ENCODE measurements at places on chromosomes 11 and 22. TPM values are rescaled to one million over a fixed set of nuclear protein-coding genes. Genes with fewer than 3 reads are reported as not detected.

The TP53I11 gene
- total RNA-seq, result 149 TPM

DNA sequence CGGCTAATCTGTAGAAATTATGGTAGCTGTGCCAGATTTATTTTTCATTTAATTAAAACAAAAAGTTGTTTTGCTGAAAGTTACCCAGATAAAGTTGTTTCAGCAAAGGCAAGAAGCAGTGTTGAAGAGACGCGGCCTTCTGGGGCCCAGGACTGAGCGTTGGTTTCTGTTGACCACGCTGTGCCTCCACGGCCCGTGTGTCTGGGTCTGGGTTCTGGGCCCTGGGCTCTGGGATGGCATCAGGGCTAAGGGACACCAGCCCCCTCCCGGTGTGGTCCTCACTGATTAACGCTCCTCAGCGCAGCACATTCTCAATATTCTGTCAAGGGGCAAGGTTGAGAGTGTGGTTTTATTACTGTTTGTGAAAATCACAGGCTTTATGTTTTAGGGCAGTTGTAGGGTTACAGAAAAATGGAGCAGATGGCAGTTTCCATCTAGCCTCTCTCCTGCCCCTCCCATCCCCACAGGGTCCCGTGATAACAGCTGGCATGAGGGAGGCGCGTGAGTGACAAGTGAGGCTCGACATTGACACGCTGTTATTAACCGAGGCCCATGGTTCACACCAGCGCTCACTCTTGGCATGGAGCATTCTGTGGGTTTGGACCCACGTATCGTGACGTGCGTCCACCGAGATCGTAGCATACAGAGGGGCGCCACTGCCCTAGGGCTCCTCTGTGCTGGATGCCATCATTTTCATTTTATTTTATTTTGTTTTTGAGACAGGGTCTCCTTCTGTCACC is 1231.4 kb downstream of the BRD1 start:
- DNase-seq, result no peak

DNA sequence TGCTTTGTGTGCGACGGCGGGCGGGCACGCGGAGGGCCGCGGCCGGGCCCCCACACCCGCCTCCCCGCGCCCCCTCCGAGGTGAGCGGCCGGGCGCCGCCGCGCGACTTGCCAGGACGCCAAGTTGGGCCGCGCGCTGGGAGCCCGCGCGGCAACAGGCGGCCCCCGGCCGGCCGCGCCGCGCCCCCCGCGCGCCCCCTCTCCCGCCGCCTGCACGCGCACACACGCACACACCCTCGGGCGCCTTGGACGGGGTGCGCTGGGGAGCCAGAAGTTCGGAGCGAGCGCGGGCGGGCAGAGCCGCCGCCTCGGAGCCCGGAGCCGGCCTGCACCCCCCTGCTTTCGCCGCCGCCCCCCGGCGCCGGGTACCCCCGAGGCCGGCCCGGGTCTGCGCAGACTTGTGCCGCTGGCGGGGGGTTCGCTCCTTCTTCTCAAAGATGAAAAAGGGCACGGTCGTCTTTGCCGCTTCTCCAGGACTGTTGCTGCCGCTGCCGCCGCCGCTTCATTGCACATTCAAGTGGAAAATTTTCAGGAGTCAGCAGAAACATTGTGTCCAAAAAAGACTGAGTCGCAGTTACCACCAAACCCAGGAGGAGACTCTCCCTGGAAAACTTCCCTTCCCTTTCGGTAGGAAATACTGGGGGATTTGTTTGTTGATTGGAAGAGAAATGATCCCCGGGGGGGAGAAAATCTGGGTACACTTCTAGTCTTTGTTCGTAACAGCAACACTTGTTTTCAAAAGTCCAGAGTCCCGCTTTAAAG is 895 bp downstream of the TEAD1 start:
- peak; percentile 28 for DNase-seq

DNA sequence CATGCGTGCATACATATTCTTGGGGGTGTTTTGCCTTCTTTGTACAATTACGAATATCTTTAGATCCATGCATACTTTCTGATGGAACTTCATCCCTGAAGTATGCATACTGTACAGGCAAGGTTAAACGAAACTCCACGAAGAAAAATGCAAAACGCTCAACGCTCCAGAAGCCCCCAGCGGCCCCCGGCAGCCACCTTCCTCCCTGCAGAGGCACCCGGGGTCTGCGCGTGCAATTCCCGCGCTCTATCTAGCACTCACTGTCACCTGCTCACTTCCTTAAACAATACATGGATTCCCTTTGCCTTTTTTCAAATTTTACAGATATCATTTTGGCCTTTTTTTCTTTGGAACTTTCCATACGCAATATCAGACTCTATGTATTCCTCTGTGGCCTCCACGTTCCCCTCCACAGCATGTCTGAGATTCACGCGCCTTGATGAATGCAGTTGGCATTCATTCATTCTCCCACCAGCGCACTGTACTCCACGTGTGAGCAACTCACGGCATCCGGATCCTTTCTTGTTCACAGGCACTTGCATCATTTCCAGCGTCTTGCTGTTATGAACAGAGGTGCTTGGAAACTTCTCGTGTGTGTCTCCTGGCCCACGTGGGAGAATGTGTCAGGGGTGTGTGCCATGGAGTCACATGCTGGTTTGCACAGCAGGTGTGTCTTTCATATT is 214.3 kb downstream of the CTTN start:
- DNase-seq, result no peak

DNA sequence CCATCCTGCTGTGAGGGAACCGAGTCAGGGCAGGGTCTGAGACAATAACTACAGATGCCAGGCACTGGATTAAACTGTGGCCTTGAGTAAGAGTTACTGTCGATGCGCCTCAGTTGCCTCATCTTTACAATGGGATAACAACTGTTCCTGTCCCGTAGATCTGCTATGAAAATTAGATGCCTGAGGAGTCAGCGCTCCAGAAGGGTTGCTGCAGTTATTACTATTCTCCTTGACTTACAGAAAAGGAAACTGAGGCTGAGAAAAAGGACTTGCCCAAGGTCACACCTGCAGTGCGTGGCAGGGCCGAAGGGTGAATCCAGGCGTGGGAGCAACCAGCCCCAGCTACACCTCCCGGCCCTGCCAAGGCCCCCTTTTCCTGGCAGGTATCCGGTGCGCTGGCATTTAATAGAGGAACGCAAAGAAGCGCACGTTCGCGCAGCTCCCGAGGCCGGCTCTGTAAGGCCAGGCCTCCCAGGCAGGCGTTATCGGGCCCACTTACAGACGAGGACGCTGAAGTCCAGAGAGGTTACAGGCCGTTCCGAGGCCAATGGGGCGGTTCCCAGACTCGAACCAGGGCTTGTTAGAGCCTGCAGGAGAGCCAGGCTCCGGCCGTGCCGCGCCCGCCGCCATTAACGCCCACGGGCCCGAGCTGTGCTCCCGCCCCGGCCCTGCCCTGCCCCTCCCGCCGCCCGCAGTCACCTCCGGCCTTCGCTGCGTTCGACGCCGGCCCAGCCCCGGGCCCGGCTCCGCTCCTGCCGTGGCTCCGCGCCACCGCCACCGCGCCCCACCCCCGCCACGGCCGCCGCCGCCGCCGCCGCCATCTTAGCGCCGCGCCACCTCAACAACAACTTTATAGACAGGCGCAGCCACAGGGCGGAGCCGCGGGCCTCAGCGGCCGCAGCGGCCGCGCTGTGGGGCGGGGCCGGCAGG is at the start of gene C11orf68:
Gene C11orf68, minus strand, starts transcription at position 852 of the 930 bp plus-strand sequence. Its CDS starts 31 bp downstream, at position 821.
- no peak for DNase-seq

The ZNF70 gene
- 8.0 TPM for total RNA-seq

DNA sequence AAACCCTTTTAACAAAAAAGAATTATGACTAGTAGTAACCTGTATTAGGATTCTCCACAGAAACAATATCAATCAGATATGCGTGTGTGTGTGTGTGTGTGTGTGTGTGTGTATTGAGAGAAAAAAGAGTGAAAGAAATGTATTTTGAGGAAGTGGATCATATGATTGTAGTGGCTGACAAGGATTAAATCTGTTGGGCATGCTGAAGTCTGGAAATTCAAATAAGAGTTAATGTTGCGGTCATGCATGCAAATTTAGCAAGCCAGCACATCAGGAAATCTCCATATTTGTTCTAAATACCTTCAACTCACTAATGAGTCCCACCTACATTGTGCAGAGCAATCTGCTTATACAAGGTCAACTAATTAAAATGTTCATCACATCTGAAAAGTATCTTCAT is 46.8 kb upstream of the IGLL5 start:
- DNase-seq, result no peak

DNA sequence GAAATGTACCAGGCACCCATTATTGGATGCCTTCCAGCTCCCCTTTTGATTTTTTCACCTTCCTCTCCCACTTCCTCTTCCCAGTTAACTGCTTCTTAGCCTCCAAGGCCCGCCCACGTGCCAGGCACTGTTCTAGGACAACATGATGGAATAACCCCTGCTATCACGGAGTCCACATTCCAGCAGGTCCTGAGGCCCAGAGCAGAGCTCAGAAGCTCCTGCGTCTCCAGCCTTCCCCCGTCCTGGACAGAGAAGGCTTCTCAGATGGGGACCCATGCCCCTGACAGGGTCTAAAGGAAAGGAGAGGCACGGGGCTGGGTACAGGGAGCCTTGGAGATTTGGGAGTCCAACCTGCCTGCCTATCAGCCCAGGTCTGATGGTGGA is 29.1 kb downstream of the TRIM29 start:
- no peak for DNase-seq

The WT1 gene
- total RNA-seq, result not detected

GRCh38 chr11:130890039-130890745 is 26.1 kb downstream of the SNX19 start:
- no peak for DNase-seq

The C11orf42 gene
- not detected for total RNA-seq

DNA sequence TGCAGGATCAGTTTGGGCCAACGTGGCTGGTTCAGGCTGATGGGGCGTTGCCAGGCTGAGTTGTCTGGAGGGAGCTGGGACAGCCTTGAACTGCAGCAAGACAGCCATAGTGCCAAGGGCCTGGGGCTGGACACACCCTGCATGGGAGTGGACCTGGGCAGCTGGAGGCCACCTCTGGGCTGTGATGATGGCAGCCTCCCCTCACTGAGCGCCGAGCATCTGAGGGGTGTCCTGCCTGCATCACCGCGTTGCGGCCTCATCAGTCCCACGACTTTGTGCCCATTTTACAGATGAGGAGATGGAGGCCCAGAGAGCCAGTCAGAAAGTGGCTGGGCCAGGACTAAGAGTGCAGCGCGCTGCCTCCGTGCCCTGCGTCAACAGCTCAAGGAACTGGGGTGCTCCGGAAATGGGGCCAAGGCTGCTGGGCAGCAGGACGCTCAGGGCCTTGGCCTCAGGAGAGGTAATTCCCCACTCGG is 590 bp upstream of the TSPO start:
- DNase-seq, result no peak

- peak; percentile 16 for DNase-seq
Measured at GRCh38 chr11:19242179-19242932, 1.6 kb upstream of the E2F8 start.

The TSPAN32 gene
- 0.23 TPM for total RNA-seq

DNA sequence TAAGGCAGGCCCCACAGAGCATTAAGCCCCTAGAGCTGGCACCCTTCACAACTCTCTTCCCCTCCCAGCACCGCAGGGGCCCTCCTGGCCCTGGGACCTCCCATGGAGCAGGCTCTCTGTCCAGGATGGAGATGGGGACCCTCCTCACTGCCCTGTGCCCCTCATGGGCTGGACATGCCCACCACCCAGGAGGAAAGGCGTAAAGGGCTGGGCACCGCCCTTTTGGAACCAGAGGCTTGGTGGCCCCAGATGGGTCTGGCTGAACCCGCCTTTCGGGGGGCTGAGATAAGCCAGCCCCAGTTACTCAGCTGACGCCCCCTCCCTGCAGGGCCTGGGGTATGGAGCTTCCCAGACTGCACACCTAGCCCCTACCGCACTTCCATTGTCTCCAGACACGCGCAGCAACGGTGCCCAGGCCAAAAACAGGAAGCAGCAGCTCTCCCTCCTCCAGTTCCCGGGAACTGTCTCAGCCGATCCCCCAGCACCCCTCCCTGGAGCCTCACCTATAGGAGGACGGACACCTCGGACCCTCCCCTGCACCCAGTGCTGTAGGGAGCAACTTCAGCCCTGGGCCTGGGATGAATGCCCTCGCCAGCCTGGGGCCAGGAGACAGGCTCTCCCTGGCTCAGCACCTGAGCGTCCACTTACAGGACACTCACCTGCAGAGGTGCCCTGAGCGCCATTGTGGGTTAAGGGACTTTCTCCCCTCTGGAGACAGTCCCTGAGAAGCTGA is 1.6 kb upstream of the SUSD2 start:
- no peak for DNase-seq

DNA sequence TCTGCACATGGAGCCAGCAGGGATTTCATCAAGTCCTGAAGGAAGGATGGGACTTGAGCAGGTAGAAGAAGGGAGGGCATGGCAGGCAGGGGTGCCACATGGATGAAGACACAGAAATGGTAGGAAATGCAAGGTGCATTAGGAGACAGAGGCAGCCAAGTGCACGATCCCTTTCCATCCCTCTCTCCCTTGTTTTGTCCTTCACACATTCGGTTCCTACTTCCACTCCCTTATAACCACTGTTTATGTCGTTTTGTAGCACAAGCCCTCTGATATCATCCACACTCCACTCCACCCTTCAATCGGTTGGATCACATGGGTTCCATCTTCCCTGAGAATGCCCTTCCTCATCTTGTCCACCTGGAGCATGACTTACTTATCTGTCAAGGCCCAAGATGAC is 35.2 kb downstream of the IFT27 start:
- no peak for DNase-seq

DNA sequence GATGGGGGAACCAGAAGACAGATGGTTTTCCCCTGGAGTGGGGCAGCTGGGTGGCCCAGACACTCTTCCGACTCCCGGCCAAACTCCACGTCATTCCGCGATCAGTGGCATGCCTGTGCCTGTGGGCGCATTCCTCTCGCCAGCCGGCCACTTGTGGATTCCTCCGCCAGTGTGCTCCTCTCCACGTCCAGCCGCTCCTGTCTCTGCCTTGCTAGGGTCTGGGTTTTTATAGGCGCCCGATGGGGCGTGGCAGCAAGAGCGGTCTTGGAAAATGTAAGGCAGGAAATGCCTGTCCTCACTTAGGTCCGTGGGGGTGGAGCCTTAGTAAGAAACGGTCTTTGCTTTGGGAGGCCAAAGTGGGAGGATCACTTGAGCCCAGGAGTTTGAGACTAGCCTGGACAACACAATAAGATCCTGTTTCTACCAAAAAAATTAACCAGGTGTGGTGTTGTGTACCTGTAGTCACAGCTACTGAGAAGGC is 81.6 kb upstream of the SEPTIN5 start:
- DNase-seq, result no peak

The HEPACAM gene
- total RNA-seq, result 0.08 TPM

The LDHA gene
- total RNA-seq, result 74.0 TPM

DNA sequence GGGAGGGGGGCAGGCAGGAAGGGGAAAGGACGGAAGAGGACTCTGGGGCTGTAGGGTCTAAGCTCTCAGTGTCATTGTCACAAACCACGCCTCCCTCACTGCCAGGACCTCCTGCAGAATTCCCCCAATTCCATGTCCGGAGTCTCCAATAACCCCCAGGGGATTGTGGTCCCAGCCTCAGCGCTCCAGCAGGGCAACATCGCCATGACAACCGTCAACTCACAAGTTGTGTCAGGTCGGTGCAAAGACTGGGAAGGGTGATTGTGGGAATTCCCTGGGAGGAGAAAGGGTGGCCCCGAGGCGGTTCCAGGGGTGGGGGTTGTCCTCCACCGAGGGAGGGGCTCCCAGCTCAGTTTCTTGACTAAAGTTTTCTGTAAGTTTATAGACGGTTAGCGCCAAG is 86.0 kb downstream of the FEZ1 start:
- no peak for DNase-seq
